ENCODE measurements at places on chromosomes 6 and 20.

DNA sequence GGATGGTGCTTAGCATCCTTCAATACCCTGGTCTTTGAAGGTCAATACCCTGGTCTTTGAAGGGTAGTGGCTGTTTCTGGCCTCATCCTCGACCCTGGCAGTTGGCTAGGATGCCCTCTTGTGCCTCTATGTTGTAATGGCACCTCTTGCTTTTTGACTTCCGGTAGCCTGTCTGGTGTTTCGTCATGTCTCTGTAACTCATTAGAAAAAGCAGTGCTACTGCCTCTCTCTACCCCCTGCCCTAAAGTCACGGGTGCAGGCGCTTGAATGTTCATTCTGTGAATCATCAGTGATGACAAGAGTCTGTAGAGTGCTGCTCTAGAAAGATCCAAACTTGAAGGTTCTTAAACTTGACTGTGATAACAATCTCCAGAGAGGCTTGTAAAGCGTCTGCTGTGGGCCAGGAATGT, 28.3 kb downstream of the RSPO4 start:
- DNase-seq = no peak

DNA sequence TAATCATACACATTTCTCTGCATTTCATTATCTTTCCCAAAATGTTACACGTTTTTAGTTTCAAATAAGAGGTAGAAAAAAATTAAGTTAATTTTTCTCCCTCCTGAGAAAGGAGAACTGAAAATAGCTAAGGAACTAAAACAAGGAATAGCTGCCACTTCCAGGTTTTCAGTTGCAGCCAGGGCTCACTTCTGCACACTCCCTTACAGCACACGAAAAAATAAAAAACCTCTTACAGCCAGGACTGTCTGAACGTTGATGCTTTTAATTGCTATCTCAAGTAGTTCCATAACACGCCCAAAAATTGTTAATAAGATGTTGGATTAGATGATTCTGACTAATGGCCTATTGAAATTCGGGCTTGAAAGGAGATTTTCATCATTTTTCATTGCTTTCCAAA, 153.7 kb upstream of the THBS2 start:
- DNase-seq = no peak

DNA sequence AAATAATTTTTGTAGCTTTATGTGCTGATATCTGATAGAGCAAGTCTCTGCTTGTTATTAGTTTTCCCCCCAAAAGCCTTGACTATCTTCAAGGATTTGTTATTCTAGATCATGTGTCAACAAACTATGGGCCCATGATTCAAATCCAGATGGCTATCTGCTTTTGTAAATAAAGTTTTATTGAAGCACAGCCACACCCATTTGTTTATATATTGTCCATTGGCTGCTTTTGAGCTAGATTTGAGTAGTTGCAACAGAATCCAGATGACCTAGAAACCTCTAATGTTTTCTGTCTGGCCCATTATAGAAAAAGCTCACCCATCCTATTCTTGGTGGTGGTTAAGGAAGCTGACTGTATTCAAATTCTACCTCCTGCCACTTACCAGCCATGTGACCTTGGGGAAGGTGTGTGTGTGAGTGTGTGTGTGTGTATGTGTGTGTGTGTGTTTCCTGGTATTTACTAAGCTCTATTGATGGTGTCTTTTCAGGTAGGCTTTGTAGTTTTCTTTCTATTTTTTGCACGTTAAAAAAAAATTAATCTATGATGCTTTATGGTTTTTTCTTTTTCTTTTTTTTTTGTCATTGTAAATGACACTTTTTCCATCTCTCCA, 1.3 kb upstream of the GTSF1L start:
- DNase-seq = no peak

- no peak for DNase-seq
Measured at GRCh38 chr20:38144974-38145728, 19.9 kb downstream of the TGM2 start.

Data from effector CD4-positive, alpha-beta T cell (primary cell).